ENCODE measurements at places on chromosomes 4 and X.

GRCh38 chrX:107738768-107739167 is 36.8 kb downstream of the TSC22D3 start:
- no peak for DNase-seq

- no peak for DNase-seq
Measured at GRCh38 chr4:159003420-159004253, 99.2 kb upstream of the RAPGEF2 start.

DNA sequence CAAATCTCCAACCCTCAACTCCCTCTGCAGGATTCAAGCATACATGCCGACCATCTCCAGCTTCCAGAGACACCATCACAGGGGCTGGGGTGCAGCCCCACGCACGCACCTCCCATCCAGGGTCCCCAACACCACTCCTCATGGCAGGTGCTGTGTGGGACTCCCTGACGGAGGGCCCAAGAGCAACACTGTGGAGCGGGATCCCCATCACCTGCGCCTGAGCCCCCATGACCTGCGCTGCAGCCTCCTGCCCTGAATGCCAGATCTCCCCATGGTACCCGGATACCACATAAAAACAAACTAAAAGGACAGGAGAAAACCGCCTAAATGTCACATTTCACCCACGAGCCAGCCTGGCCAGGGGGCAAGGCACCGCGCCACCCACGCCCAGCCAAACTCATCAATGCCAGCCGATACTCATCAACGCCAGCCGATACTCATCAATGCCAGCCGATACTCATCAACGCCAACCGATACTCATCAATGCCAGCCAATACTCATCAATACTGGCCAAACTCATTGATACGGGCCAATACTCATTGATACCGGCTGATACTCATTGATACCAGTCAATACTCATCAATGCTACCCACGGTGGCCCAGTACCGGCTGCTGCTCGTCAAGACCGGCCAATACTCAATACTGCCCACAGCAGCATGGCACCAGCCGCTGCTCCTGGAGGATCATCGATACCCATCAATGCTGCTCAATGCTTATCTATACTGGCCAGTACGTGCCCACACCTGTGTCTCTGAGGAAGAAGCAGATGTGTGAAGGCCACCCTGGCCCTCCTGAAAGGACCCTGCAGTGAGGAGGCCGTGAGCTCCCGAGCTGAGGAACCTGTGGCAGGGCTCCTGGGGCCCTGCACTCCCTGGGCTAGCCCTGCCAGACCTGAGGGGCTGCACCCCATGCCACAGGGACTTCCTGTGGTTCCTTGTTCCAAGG is 6.2 kb downstream of the CTBP1 start:
- DNase-seq = no peak

GRCh38 chr4:105059337-105059736 is 87.3 kb upstream of the TET2 start:
- DNase-seq = no peak

DNA sequence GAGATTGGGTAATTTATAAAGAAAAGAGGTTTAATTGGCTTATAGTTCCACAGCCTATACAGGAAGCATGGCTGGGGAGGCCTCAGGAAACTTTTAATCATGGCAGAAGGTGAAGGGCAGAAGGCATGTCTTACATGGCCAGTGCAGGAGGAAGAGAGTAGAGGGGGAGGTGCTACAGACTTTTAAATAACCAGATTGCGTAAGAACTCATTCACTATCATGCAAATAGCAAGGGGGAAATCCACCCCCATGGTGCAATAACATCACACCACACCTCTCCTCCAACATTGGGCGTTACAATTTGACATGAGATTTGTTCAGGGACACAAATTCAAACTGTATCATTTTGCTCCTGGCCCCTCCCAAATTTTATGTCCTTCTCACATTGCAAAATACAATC is 353.8 kb upstream of the PABPC5 start:
- DNase-seq = no peak

DNA sequence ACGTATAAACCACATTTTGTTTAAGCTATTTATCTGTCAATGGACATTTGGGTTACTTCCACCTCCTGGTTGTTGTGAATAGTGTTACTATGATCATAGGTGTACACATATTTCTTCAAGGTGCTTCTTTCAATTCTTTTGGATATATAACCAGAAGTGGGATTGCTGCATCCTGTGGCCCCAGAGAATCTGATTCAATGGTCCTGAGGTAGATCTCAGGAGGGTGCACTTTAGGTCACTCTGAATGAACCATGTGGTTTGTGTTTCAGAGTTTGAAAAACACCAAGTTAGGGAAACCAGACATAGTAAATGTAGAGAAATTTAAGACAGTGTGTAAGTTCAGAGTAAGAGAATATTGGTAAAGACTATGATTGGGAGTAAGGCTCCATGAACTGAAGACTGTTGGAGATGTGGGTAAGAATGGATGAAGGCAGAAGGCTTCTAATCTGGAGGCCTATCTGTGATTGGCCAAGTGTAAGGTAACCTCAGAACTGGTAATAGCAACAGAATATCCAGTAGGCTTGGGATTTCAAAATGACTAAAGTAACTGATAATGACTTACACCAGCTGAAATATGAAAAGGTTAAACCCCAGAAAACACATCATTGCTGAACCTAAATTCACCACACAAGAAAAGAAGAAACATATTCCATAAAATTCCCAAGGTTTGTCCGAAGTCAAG is 236.9 kb downstream of the CAMK2D start:
- no peak for DNase-seq

GRCh38 chr4:168585168-168586091 is 88.6 kb downstream of the PALLD start:
- DNase-seq = peak; percentile 20

- no peak for DNase-seq
Measured at GRCh38 chr4:80798082-80798481, 232.4 kb upstream of the BMP3 start.

- no peak for DNase-seq
Measured at GRCh38 chr4:76087007-76087769, 12.7 kb downstream of the ART3 start.

GRCh38 chr4:88753658-88754571 is 56.3 kb upstream of the NAP1L5 start:
- DNase-seq = no peak

GRCh38 chr4:106496061-106496460 is 127.5 kb upstream of the GIMD1 start:
- DNase-seq = no peak

DNA sequence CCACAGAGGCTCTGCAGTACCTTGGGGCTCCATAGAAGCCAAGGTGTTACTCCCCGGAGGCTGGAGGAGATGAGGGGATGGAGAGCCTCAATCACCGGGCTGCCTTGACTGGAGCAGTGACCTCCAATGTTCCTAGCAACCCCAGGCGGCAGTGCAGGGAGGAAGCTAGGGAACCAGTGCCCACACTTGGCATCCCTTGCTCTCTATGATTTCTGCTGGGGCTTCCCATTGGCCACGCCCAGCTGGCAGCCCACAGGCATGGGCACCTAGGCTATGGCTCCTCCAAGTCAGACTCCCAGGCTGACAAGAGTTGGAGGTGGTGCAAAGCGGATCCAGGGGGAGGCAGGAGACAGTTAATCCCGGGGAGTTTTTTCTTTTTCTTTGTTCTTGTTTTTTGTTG is 229.7 kb downstream of the EVC2 start:
- DNase-seq = no peak

GRCh38 chr4:186617921-186618320 is 62.6 kb upstream of the MTNR1A start:
- DNase-seq = no peak

DNA sequence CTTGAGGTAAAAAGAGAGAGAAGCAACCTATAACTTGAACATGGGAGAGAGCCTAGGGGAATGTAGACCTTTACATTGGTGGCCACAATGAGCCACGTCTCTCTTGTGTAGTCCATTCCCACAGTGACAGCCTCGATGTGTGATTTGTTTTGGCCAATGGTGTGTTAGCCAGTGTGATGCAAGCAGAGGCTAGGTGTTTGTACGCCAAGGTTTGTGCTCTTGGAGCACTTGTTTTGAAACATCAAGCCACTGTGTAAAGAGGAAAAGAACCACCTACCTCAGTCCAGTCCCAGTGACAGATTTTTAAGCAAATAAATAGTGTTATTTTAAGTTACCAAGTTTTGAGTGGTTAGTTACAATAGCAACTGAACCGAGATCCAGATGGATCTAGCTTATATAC is 23.9 kb upstream of the TMEM192 start:
- DNase-seq = no peak

GRCh38 chrX:19904778-19905367 is 17.5 kb upstream of the SH3KBP1 start:
- no peak for DNase-seq

DNA sequence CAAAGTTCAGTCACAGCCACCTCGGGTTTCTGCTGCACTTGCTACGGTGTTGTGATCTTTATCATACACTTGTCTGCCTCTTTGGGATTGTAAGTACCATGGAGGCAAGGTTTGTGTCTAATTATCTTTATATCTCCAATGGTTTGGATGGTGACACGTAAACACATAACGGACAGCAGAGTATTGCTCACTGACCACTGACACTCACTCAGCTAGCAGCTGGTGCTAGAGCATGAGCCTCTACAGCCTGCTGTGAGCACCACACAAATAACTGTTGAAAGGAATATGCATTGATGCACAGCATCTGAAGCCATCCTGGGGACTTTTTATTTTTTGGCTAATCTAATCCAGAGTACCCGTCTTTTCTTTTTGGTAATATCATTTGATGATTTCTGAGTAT is 156.0 kb downstream of the DCLK2 start:
- DNase-seq = no peak

GRCh38 chr4:122921971-122922876 is at the start of gene NUDT6:
NUDT6 (minus strand) TSS chr4:122922597; CDS start chr4:122922572, 25 bp downstream.
- peak; percentile 23 for DNase-seq

DNA sequence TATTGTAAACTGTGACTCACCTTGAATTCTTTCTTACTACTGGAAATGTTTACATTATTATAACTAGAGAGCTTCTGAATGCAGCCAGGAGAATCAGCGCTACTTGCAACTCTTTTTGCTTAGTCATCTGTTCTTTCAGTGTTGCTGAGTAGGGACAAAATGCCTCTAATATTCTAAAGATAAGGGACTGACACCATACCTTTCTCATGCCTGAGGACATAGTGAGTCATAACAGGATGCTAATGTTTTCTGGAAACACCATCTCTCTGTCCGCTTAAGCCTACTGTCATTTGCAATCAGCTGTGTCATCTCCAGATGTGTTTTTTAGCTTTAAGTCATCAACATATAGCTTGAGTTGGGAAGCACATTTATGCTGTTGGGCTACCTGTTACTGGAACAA is 108.3 kb downstream of the QRFPR start:
- DNase-seq = no peak

- DNase-seq = no peak
Measured at GRCh38 chrX:538311-538710, 92.3 kb upstream of the SHOX start.

- DNase-seq = no peak
Measured at GRCh38 chrX:17861489-17862011, 452 bp upstream of the RAI2 start.

DNA sequence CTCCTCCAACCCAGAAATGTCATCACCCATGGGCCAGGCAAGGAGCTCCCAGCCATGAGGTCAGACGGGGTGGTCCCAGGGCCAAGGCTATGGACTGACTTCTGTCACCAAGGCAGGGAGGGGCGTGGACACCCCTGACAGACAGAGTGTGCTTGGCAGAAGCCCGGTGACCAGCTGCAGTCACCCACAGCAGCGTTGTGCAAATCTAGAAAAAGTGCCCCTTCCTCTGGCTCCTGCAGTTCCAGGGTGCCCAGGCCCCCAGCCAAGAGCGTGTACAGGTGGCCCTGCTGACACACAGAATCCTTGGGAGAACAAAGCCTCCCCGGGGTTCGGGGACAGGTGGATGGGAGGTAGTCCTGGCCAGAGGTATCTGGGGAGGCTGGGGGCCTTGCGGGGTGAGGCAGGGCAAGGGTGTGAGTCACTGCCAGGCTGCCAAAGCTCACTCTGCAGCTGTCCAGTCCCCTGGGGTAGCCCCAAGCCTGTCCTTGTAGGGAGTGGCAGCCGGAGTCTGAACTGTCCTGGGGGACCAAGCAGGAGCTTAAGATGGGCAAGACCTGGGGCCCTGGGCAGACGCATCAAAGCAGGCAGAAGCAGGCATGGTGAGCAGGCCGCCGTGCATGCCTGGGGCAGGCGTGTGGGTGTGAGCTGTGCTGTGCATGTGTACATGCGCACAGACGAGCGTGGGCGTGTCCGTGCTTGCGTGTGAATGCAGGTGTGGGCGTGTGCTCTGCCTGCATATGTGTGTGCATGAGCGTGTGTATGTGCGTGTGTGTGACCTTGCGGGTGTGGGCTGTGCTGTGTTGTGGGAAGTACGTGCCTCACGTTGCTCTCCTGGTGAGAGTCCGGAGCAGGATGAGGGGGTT is 3.3 kb downstream of the MYL5 start:
- no peak for DNase-seq

GRCh38 chr4:98524230-98524629 is 134.2 kb downstream of the TSPAN5 start:
- DNase-seq = no peak

GRCh38 chr4:2923668-2924173 is 39.5 kb downstream of the NOP14 start:
- no peak for DNase-seq

GRCh38 chr4:155419266-155419665 is 42.5 kb upstream of the MAP9 start:
- DNase-seq = no peak

DNA sequence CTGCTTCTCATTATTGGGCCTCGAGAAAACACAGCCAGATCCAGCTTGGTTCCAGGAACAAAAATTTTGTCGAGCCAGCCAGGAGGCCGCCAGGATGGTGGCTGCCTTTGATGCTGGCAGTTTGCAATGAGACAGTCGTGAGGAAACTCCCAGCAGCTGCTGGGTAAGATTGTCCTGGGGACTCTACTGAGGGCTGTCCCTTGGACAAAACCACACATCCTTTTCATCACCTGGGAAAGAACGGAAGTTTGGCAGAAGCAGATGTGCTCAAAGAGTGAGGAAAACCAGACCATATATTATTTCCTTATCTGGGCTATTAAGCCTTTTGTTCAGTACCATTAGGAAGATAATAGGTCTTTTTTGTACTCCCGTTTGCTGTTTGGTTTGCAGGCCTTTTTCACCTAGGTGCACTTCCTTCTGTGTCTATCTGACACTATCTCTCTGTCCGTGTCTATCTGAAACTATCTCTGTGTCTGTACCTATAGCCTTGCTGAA is 13.4 kb upstream of the PAPSS1 start:
- DNase-seq = no peak

- no peak for DNase-seq
Measured at GRCh38 chrX:4674028-4674782, 960.8 kb upstream of the PRKX start.

DNA sequence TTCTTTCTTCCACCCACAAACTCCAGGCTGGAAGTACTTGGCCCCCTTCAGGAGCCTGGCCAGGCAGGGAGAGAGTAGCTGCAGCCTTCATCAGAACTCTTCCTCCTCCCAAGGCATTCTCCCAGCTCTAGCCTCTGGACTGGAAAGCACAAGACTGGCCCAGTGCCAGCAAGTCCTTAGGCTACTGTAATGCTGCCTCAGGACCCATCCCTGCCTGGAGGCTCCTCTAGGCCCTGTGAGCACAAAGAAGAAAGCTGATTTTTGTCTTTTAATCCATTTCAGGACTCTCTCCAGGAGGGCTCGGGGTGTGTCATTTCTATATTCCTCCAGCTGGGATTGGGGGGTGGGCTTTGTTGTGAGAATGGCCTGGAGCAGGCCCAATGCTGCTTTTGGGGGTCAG is 10.8 kb downstream of the AWAT2 start:
- DNase-seq = no peak

- DNase-seq = no peak
Measured at GRCh38 chr4:84324303-84325245, 174.5 kb downstream of the NKX6-1 start.

Measured in stimulated activated CD4-positive, alpha-beta T cell treated with anti-CD3 and anti-CD28 coated beads, Interleukin-4, amount 100 ng/mL, for 48 hours (primary cell).